ENCODE measurements at places on chromosomes 7 and 10.
A peak's percentile ranks its signal among the peaks of the same experiment; 100 is the strongest.

GRCh38 chr10:62726142-62726541, 78.4 kb upstream of the ADO start:
- no peak for DNase-seq

GRCh38 chr10:79328737-79329504, 18.3 kb upstream of the PPIF start:
- no peak for DNase-seq

DNA sequence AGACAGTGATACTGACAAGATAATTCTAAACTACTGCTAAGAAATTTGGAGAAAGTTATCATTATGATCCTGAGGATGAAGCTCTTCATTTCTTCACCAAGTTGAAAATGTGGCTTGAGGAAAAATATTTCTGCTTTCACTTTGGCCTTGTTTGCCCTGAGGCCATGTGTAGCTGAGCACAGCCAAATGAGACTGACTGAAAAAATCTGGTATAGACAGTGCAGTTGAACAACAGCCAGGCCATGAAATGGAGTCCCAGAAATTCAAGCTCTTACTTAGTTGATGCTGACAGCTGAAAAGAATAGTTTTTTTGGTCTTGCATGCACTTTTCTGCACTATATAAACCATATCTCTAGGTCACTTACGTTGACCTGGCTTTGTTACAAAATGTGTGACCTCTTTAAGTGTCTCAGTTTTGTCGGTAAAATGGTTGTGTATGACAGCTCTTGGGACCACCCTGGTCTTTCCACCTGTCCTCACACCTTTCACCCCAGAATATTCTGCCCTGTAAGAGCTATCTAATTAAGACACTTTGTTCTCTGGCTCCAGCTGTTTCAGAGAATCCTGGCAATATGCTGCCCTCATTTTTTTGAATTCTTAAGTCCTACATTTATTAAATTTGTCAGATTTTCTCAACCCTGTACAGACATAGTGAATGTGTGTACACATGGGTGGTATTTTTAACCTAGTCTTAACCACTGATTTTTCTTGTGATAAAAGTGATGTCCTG, 91.3 kb downstream of the CD36 start:
- no peak for DNase-seq

DNA sequence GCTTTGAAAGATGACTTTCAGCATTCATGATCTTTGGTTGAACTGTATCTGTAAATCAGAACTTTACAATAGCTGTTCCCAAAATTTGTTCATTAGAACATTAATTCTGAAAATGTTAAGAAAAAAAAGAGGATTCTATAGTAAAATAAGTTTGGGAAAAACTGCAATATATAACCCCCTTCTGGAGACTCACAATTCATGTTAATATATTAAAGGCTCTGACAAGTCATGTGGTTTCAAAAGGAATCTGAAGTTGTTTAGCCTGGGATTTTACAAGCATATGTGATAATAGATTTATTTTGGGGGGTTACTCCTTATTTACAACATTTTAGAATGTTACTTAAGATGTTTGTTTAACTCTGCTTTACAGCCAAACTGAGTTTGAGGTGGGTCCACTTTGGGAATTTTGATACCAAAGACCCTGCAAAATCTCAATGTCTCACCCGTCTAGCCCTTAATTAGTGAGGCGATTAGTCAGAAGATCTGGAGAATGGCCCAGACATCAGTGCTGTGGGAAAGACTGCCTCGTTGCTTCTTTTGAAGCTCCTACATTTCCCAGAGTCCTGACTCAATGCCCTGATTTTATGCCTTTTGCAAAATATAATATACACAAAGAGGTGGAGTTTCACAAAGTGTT, 40.0 kb downstream of the CDK1 start:
- no peak for DNase-seq

DNA sequence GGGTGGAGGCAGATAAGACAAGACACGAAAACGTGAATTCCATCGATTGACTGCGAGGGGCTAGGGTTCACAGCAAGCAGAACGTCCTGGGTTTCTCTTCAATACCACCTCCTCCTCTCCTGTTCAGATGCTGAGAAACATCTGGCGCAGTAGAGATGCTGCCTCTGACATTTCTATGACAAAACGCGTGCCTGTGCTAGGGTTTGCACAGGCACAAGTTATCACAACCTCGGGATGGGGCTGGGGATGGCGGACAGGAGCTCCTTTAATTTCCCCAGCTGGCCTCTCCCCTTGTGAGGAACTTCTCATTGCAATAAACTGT, 99.8 kb upstream of the SVIL start:
- no peak for DNase-seq

DNA sequence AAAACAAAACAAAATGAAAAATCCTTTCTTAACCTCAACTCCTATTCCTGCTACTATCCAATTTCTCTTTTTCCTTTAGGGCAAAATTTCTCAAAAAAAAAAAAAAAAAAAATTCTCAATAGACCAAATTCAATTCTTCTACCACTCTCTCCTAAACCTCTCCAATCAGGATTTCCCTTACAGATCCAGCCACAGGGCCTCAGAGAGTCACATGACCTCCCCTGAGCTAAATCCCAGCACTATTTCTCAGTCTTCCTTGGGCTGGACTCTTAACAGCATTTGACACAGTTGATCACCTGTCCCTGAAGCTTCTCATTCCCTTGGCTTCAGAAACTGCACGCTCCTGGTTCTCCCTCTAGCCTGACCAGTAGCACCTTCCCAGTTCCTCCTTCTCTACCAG, 4.9 kb downstream of the ZNF12 start:
- no peak for DNase-seq

GRCh38 chr10:2111965-2112364, 374.6 kb upstream of the ADARB2 start:
- DNase-seq: no peak

DNA sequence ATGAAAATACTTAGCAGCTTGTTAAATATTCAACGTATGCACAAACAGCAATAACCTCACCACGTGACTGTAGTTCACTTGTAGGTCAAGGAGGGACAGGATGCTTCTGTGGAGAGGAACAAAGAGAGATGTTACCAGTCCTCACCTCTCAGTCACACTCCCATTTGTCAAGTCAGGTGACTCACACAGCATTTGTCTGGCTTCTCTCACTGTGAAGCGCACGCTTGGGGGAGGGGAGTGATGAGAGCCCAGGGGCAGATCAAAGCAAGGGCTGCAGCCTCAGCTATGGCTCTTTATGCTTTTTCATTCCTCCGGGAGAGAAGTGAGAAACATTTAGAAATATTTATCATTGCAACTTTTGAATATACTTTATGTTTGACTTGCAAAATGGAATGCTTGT, 2.9 kb upstream of the RBM20 start:
- DNase-seq: peak; percentile 20

DNA sequence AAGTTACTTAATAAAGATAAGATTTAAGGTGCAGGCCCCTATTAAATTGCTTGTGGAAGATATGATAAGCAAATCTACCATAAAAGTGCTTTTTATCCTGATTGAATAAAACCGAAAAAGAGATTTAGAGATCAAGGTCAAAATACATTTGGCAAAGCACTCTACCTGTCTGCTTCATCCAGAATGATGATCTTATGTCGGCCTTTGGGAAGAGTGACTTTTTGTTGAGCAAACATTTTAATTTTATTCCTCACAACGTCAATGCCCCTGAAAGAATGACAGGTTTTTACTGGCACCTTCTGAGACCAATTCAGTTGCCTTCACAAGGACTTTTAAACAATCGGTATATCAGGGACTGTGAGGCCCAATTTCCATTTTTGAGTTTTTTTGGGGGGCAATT, 7.7 kb downstream of the RFC2 start:
- no peak for DNase-seq

DNA sequence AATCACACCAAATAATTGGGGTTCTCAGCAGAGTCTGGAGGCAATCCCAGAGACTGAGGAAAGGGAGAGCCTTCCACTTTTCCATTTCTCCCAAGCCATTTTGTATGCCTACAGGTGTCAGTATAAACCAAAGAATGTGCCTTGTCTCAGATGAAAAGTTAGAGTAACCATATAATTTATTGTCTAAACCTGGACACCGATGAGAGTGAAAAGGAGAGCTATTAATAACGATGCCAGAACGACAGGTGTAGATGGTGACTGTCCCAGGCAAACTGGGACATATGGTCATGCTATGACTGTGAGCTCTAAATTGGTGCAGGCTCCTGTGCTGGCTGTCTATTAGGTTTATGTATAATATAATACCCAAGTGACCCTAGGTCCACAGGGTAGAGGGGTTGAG, 219.6 kb downstream of the ARHGAP12 start:
- DNase-seq: no peak

GRCh38 chr10:117574498-117575146, 32.1 kb downstream of the EMX2 start:
- no peak for DNase-seq

DNA sequence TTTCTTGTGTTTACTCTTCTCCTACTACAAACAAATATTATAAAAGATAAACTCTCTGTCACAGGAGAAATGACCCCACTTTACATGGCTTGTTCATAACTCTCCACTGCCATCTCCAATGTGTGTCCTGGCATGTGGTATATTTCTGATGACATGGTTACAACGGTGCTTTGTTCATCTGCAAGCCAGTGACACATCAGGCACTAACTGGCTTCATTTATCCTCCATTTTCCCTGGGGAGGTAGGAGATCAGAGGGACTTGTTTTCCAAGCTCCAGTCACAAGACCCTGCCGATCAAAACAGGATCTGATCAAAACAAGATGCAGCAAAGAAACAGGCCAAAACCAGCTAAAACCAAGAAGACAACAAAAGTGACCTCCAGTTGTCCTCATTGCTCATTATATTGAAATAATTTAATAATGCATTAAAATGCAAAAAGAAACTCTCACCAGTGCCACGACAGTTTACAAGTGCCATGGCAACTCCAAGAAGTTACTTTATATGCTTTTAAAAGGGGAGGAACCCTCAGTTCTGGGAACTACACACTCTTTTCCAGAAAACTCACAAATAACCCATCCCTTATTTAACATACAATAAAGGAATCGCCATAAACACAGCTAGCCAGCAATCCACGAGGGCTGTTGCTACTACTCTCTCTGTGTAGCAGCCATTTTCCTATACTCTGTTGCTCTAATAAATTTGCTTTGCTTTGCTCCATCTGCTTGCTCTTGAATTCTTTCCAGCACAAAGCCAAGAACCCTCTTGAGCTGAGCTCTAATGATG, 224.2 kb downstream of the XPNPEP1 start:
- no peak for DNase-seq

GRCh38 chr7:44172803-44173424, 16.3 kb downstream of the GCK start:
- no peak for DNase-seq

GRCh38 chr10:7592627-7593026, 74.1 kb downstream of the ITIH5 start:
- DNase-seq: no peak

GRCh38 chr10:102068216-102068615, 3.1 kb downstream of the HPS6 start:
- no peak for DNase-seq

- no peak for DNase-seq
These were observed 131.4 kb upstream of the MDFIC start for GRCh38 chr7:114790521-114790920.

- no peak for DNase-seq
These were observed 117.7 kb upstream of the LANCL2 start for GRCh38 chr7:55247428-55247827.

DNA sequence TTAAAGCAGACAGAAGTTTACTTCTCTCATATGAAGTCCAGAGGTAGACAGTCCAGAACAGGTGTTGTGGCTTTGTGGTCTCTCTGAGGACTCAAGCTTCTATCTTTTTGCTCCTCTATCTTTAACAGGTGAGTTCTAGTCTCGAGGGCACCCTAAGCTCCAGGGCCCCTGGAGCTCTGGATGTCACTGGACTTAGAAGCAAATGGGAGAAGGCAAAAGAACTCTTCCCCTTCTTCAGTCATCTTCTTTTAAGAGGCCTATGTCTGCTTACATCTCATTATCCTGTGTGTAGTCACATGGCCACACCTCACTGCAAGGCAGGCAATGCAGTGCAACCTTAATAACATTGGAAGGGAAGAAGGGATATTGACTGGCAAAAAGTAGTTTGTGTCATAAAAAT, 61.6 kb downstream of the ADCYAP1R1 start:
- no peak for DNase-seq

GRCh38 chr7:121204537-121204936, 124.3 kb upstream of the WNT16 start:
- no peak for DNase-seq

DNA sequence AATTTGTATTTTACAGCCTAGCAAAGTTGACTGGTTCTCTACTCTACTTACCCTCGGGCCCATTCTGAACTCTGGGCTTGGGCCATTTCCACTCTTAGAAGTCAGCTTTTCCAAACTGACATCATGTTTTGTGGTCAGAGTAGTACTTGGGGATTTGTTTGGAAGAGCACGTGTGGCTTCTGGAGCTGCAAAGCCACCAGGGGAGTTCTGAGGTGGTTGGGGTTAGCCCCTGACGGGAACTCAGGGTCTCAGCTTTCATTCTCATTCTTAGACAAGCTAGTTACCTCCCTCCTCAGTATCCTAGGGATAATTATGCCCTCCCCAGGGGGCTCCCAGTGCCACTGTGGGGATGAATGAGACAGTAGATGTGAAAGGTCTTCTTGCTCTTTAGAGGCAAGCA, 647.7 kb upstream of the GALNT17 start:
- DNase-seq: no peak

DNA sequence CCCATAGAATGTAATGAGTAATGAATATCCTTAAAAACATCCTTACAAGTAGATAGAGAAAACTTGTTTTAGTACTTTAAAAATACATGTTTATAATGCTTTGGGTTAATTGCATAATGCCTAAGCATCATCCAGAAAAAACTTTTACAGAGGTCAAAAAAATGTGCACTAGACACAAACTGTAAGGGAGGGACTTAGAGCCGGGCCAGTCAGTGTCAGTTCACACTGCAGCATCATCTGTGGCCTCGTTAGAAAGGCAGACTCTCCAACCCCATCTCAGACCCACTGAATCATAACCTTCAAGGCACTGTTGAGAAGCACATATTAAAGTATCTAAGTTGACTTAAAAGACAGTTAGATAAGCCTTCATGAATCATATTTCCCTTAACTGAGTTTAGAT, 230.1 kb upstream of the PRPS1L1 start:
- no peak for DNase-seq

GRCh38 chr10:120456143-120456625, 843 bp upstream of the PLPP4 start:
- no peak for DNase-seq

DNA sequence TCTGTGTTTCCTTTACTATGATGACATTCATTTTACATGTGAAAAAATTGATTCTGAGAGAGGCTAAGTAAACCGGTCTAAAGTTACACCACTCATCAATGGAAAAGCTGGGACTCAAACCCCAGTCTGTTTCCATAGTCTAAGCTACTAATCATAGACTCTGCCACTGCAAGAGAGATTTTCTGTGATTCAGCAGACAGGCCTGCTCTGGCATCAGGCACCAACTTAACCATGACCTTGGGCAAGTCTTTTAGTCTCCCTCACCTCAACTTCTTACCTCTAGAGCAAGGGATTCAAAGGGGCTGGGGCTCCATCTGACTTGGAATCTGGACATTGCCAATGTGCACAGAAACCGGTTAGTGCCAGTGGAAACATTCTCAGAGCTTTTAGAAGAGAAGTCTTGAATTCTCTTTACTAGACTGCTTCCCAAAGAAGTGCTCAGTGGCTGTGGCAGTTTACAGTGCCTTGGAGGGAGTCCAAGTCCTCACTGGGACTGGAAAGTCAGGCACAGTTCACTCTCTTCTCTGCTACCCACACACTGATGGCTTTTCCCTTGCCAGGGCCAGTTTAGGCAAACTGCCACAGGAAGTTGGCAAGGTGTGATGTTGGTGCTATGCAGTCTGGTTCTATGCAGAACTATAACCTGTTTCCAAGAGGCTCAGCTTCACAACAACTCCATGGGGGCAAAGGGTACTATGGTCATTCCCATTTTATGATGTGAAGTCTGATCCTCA, 4.5 kb upstream of the BLNK start:
- DNase-seq: no peak
